NCI-H1092 (cell line): ENCODE measurements at places on chromosomes 5 and 9.
A peak's percentile ranks its signal among the peaks of the same experiment; 100 is the strongest.

DNA sequence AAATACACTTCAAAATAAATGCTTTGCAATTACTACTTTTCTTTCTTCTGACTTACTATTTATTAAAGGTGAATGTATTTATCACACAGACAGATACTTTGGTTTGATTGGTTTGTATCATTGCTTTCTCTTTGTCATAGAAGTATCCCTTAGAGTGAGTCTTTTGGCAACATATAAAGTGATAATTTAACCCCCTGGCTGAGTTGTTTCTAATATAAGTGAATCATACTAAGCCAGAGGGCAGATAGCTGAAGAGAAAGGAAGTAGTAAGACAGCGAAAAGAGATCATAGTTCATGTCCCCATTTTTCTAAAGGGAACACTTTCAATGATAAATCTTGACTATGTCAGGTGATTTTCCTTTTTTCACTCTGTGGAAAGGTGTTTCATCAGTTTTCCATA is 38.6 kb downstream of the CAMK4 start:
- DNase-seq = no peak

DNA sequence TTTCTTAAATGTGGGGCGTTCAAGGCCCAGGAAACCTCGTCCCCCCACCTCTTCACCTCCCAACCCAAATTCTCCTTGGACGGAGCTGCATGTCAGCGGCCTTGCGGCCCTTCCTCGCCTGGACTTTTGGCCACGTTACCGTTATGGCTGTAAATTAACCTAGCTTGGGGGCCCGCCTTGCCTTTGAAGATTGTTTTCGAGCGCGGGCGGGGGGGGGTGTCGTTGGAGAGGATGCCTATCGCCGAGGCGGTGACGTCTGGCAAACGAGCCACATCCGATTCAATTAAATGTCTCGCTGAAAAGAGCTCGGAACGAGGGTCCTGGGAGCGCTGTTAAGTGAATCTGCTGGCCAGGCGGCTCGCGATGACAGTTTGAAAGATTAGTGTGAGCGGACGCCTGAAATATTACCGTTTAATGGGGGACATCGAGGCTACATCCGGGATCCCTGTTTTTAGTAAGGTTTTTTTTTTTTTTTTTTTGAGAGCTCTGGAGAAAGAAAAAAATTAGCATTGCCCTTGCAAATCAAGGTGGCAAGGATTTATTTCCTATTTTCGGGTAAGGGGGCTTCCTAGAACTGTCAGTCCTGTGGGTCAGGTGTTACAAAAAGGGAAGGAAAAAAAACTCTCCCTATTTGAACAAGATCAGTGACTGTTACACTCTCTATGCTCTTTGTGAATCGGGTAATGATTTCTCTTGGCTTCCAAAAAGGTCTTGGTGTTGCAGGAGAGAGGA is 2.3 kb upstream of the NKX2-5 start:
- DNase-seq = no peak

DNA sequence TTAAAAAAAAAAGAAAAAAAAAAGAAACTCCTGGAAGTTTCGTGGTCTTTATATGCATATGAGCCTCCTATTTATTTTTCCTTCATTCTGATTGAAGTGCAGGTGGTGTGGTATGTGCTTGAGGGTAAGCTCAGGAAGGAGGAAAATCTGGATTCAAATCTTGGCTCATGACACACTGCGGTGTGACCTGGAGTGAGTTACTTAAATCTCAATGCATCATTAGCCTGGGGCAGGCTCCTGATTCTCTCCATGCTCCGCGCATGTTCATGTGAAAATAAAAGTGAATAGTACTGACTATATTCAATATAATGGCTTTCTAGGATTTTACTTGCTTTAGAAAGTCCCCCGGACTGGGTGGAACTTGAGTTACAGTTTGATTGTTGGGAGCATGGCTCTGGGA is 35.6 kb downstream of the PTTG1 start:
- DNase-seq = no peak

DNA sequence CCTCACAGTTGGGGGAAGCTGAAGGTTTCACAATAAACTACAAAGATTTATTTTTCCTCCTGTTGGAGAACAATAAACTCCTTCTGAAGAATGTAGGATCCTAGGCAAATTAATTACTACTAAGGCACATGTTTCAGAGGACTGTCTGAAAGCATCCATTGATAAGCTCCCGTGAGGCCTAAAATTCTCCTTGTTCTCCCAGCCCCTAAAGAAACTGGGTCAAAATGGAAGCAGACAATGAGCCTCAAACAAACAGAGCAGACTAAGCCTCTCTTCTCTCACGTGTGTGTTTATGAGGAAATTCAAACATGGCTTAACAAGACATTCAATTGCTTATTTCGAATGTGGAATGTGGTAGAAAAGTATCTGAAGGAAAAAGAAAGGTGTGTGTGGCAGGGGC is 249.0 kb downstream of the GLIS3 start:
- DNase-seq = no peak

DNA sequence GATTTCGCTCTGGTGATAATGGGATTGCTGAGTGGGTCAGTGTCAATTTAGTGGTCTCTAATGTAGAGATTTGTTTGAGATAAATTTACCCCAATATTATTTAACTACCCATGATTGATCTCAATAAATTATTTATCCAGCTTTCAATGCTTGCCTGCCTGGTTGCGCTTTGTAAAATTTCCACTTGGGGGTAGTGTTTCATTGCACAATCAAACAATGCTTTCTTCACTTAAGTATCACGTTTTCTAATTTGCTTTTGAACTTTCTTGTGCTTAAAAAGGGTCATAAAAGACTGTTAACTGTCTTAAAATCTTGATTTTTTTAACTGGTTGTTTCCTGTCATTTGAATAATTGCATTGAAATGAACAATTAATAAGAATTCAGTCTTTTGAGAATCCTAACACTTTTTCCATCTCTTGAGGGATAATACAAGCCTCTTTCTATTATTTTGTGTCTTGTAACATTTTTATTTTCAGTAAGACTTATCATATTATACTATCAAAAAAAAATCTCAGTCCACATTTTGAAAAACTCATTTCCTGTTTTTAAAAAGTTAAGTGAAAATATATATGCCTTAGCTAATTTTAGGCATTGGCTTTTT is 18.7 kb downstream of the HSD17B4 start:
- no peak for DNase-seq

GRCh38 chr5:63125862-63126261 is 547.2 kb downstream of the LRRC70 start:
- DNase-seq = no peak

DNA sequence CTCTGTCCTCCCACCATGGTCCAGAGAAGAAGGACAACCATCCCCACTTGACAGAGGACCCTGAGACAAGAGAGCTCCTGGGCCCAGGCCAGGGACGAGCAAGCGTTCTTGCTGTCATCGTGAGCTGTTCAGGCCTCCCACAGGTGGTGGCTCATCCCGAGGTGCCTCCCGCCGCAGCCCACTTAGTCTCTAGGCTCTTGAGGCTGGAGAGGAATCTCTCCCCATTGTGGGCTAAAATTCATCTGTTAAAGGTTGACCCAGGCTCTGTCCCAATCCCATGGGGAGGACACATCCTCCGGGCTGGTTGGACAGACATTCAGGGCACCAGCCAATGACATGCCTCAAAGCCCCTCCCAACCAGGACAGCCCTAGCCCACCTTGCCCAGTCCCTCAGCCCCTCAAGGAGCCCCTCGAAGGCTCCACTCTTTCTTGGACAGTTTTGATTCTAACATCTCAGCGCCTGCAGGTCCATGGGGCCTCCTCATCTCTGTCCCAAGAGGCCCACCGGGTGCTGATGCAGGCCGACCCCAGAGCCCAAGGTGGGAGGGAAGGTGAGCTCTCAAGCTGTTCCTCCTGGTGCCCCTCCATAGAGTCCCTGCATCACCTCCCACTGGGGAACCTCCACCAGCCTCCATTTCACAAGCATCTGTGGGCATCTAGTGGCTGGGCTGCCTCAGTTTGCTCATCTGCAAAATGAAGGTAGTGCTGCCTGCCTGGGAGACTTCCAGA is 52.9 kb downstream of the BARX1 start:
- no peak for DNase-seq

- no peak for DNase-seq
Observed at GRCh38 chr9:37210737-37211523, 90.6 kb downstream of the ZCCHC7 start.

DNA sequence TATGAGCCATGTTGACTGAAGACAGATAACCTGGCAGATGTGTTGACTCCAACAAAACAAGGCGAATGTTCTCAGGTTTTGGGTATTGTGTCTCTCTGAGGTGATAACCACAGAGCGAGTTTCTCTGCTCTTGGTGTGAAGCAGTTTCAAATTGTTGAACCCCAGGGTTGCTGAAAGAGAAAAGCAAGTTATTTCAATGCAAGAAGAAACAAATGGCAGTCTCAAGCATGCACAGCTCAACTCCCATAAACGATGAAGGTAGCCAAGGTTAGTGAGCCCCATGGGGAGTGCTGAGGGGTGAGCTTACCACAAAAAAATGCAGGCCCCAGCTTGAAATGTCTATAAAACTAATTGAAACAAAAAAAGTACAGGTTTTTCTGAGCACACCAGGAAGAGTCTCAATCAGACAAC is 220.8 kb upstream of the DAPK1 start:
- no peak for DNase-seq

- DNase-seq = no peak
Observed at GRCh38 chr9:130522233-130522808, 57.1 kb upstream of the FUBP3 start.

- DNase-seq = peak; percentile 28
Observed at GRCh38 chr5:945691-946551, 53.2 kb downstream of the TRIP13 start.

GRCh38 chr9:78664370-78664769 is 367.4 kb downstream of the PSAT1 start:
- DNase-seq = no peak

GRCh38 chr9:129336130-129336528 is 158.1 kb upstream of the IER5L start:
- DNase-seq = no peak

- DNase-seq = no peak
Observed at GRCh38 chr9:92147030-92147851, 32.0 kb upstream of the SPTLC1 start.

DNA sequence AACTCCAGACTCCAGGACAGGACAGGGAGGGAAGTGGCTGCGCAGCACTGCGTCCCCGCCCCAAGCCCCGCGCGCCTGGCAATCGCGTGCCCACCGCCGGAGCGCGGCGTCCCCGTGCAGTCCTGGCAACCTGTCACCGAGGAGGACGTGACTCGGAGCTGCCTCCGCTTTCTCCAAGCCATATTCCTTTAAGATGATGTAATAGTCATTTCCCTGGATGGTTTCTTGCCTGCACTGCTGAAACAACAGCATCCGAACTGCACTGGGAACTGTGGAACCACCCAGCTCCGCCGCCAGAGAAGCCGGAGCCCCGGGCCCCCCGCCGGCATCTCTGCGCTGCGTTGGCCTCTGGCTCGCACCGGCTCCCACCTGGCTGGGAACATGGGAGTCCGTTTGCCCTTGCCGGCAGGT is 34.5 kb downstream of the KCTD16 start:
- no peak for DNase-seq

- no peak for DNase-seq
Observed at GRCh38 chr5:120304663-120305062, 159.4 kb upstream of the PRR16 start.

DNA sequence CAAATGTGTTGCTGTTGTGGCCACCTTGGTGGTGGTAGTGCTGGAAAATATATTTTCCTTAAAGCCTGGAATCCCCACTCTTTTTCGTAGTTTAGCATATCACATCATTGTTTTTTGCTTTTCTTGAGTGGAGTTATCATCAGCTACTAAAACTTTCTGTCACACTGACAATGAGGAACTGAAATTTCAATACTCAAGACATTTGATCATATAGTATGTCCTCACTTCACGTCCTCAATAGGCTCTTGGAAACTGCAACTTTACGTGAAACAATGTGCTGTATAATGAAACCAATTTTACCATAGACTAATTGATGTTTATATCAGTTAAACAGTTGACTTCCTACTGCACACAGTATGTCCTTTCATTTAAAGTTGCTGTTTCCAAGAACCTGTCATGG is 265.8 kb downstream of the ADGRV1 start:
- no peak for DNase-seq

DNA sequence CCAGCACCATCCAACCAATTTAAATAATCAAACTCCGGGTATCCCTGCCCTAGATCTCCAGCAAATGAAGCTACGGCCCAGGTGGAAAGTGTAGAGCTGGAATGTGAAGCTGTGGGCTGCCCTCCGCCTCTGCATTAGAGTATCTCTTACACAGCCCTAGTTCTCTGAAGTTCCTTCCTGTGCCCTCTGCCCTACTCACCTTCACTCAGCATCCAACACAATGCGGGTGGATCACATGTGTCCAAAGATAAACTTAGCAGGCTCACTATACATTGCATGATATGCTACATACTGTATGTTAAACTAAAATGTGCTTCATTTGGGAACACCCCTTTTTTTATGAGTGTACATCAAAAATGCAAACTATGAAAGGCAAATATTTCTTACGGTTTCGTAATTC is 70.0 kb upstream of the RAD23B start:
- no peak for DNase-seq

DNA sequence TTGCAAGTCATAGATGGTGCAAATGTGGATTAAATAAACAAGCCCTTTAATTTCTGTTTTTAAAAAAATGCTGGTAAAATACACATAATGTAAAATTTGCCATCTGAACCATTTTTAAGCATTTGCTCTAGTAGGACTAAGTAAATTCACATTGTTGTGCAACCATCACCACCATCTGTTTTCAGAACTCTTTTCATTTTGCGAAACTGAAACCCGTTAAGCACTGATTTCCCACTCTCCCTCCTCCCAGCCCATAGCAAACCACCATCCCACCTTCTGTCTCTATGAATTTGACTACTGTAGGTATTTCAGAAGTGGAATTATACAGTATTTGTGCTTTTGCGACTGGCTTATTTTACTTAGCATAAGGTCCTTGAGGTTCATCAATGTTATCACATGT is 103.3 kb upstream of the CNTLN start:
- no peak for DNase-seq

GRCh38 chr5:90602681-90603080 is 44.1 kb downstream of the ADGRV1 start:
- DNase-seq = no peak

DNA sequence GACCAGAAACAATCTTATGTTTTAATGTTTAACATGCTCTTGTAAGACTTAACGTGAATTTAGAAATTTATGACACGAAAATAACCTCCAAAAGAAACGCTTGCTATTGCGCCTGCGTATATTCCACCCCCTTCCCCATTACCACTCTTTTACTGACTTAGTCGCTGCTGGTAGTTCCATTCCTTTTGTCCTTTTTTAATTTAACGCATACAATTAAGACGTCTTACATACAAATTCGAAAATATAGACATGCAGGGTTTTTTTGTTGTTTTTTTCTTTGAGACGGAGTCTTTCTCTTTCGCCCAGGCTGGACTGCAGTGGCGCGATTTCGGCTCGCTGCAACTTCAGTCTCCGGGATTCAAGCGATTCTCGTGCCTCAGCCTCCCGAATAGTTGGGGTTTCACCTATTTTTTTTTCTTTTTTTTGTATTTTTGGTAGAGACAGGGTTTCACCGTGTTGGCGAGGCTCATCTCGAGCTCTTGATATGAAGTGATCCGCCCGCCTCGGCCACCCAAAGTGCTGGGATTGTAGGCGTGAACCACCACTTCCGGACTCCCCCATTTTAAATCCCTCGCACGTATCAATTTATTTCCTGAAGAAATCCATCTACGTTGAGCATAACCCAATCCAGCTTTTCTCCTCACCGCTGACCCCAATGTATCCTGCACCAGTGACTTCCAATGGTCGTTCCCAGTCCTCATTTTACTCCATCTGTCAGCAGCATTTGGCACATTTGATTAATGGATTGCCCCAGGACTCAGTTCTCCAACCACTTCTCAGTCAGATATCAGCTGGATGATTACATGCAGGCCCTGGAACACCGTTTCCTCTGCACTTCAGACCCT is 684 bp upstream of the MED7 start:
- DNase-seq = peak; percentile 60
